Heart left ventricle (tissue), 16 donors: ENCODE measurements at places on chromosomes 6 and 20. TPM values are rescaled to one million over a fixed set of nuclear protein-coding genes. Genes with fewer than 3 reads are reported as not detected.

DNA sequence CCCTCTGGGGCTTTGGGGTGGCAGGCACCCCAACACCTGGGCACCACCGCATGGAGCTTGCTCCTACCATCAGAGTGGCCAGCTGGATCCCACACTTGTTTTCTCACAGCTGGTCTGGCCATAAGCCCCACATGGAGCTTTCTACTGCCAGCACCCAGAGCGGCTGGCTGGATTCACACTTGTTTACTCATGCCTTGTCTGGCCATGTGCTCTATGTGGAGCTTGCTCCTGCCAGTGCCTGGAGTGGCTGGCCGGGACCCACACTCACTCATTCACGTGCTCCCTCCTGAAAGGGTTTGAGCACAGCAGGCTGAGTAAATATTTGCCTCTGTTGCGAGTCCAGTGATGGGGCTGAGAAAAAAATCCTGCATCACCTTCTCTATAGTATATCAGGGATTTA, 487.0 kb downstream of the CD109 start:
- H3K27me3 ChIP-seq = no peaks in the 10 kb centered on the region
- H3K4me3 ChIP-seq = no peak overlapping the region
- H3K27ac ChIP-seq = no peak overlapping the region
- no peaks in the 10 kb centered on the region for H3K4me1 ChIP-seq

DNA sequence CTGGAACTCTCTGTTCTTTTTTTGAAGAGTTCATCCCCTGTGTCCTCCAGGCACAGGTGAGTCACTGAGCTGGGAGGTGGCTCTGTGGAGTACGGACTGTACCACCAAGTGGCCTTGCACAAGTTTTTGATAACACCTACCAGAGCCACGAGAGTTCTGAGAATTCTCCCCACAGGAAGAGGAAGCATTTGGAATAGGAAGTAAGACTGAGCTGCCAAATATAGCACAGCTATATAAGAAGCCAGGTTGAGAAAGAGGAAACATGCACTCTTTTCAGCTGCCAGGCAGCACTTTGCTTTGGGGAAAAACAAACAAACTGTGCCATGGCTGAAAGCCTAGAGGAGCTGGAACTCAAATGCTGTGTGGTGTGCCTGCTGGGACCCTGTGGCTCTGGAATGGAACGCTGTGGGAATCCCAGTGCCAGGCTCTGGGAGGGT, 70.8 kb upstream of the RIPOR2 start:
- no peak overlapping the region for H3K4me3 ChIP-seq
- H3K4me1 ChIP-seq = peaks cover 16% of the 10 kb centered on the region
- no peak for DNase-seq
- H3K27ac ChIP-seq = no peak overlapping the region
- H3K36me3 ChIP-seq = no peaks in the 10 kb centered on the region

- no peak for DNase-seq
- no peaks in the 10 kb centered on the region for H3K27me3 ChIP-seq
- no peak overlapping the region for H3K4me3 ChIP-seq
Observed at GRCh38 chr6:140855520-140855919, 1277.2 kb upstream of the GJE1 start.

KCNK16 gene
- not detected for total RNA-seq

- no peak overlapping the region for H3K4me3 ChIP-seq
- DNase-seq = no peak
- H3K36me3 ChIP-seq = no peaks in the 10 kb centered on the region
Observed at GRCh38 chr6:74578339-74578738, 627.5 kb downstream of the COL12A1 start.

GRCh38 chr6:143368426-143368825, 82.1 kb downstream of the ADAT2 start:
- no peak overlapping the region for H3K4me3 ChIP-seq
- no peaks in the 10 kb centered on the region for H3K4me1 ChIP-seq
- no peak overlapping the region for H3K27ac ChIP-seq
- no peaks in the 10 kb centered on the region for H3K27me3 ChIP-seq
- no peak for DNase-seq
- H3K36me3 ChIP-seq = no peaks in the 10 kb centered on the region

GRCh38 chr6:106704327-106704726, 74.9 kb downstream of the QRSL1 start:
- H3K36me3 ChIP-seq = no peaks in the 10 kb centered on the region
- no peak overlapping the region for H3K4me3 ChIP-seq
- no peak overlapping the region for H3K27ac ChIP-seq
- no peak for DNase-seq

BFSP1 gene
- 0.71 TPM for total RNA-seq

GRCh38 chr6:32116674-32117073, 7.5 kb upstream of the TNXB start:
- DNase-seq = no peak
- no peak overlapping the region for H3K27ac ChIP-seq
- peaks cover 45% of the 10 kb centered on the region for H3K4me1 ChIP-seq
- peaks cover 61% of the 10 kb centered on the region for H3K36me3 ChIP-seq
- H3K4me3 ChIP-seq = no peak overlapping the region

GRCh38 chr6:166418691-166419143, 36.0 kb upstream of the MPC1 start:
- no peak overlapping the region for H3K4me3 ChIP-seq
- peaks cover 78% of the 10 kb centered on the region for H3K36me3 ChIP-seq
- peaks cover 15% of the 10 kb centered on the region for H3K4me1 ChIP-seq

HAO1 gene
- total RNA-seq = not detected

SPATA25 gene
- not detected for total RNA-seq

- no peak overlapping the region for H3K27ac ChIP-seq
- H3K4me3 ChIP-seq = no peak overlapping the region
- no peak for DNase-seq
- no peaks in the 10 kb centered on the region for H3K36me3 ChIP-seq
- H3K4me1 ChIP-seq = no peaks in the 10 kb centered on the region
Observed at GRCh38 chr6:37507077-37507476, 7.4 kb upstream of the CCDC167 start.

DNA sequence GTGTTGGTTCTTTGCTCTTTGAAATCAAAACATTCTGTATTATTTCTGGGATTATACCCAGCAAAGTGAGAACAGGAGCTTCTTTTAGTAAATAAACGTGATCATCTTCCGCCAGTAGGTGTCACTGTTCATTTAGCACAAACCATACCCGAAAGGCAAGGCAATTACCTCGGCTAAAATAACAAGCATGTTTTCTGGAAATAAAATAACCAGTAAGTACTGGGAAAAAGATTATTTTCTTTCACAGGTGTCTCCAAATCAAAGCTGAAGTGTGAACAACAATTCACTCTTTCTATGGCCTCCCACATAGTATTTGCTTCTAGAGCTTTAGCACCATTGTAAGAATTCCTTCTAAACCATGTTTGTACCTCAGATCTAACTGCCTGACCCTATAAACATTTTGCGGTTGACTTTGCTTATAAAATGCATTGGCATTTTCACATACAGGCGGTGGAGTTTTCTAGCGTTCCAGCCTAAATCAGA, 144.6 kb upstream of the AGPAT4 start:
- DNase-seq = no peak
- H3K4me3 ChIP-seq = no peak overlapping the region
- no peaks in the 10 kb centered on the region for H3K27me3 ChIP-seq
- H3K36me3 ChIP-seq = no peaks in the 10 kb centered on the region
- H3K27ac ChIP-seq = no peak overlapping the region

HLA-DOB gene
- 0.33 TPM for total RNA-seq

- no peak overlapping the region for H3K4me3 ChIP-seq
- H3K36me3 ChIP-seq = no peaks in the 10 kb centered on the region
- no peaks in the 10 kb centered on the region for H3K4me1 ChIP-seq
- H3K27ac ChIP-seq = no peak overlapping the region
Observed at GRCh38 chr6:144730088-144730645, 445.0 kb downstream of the UTRN start.

MCHR2 gene
- not detected for total RNA-seq

ULBP3 gene
- 1.4 TPM for total RNA-seq

- no peaks in the 10 kb centered on the region for H3K36me3 ChIP-seq
- no peak overlapping the region for H3K4me3 ChIP-seq
- no peak for DNase-seq
- H3K27ac ChIP-seq = no peak overlapping the region
- no peaks in the 10 kb centered on the region for H3K27me3 ChIP-seq
Observed at GRCh38 chr20:52806918-52807317, 165.2 kb upstream of the TSHZ2 start.

DNA sequence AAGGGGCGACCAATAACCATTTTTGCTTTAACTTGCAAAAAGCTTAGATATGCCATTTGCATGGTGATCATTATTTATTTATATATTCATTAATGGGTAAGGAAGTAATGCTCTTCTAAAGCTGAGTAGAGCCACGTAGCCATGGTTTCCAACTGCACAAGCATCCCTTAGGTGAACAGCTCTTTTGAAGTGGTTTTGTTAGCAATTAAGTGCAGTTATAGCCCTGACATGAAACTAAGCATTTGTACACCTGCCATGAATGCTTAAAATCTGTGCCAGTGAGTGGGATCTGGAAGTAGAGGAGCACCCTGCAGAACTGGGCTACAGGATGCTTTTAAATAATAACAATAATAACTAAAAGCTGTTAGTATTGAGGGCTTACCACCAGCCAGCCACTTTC, 19.1 kb downstream of the TRAF3IP2 start:
- H3K27ac ChIP-seq = no peak overlapping the region
- DNase-seq = no peak
- no peak overlapping the region for H3K4me3 ChIP-seq
- H3K27me3 ChIP-seq = no peaks in the 10 kb centered on the region
- peaks cover 12% of the 10 kb centered on the region for H3K36me3 ChIP-seq

GRCh38 chr6:105363100-105363754, 39.7 kb downstream of the PREP start:
- H3K27ac ChIP-seq = no peak overlapping the region
- DNase-seq = no peak
- no peaks in the 10 kb centered on the region for H3K4me1 ChIP-seq
- H3K4me3 ChIP-seq = no peak overlapping the region

DNA sequence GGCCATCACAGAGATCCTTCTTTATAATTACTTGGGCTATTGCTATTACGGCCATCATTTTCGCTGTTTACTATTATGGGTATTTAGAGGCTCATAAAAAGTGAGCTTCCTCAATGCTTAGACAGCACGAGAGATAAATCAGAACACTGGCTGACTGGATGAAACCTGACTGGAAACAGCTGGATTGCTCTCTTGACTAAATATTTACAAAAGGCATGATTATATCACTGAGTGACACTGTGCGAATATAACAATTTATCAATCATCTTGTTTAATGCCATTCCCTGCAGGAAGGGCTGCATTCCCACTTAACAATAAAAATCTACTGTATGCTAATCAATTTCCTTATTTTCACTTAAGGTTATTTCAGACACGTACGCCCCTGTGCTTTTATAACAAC, 260.1 kb upstream of the ARID1B start:
- H3K4me3 ChIP-seq = no peak overlapping the region
- H3K4me1 ChIP-seq = no peaks in the 10 kb centered on the region
- no peaks in the 10 kb centered on the region for H3K36me3 ChIP-seq
- DNase-seq = no peak

EGFL8 gene
- 4.9 TPM for total RNA-seq

- H3K27me3 ChIP-seq = no peaks in the 10 kb centered on the region
- DNase-seq = no peak
- no peaks in the 10 kb centered on the region for H3K4me1 ChIP-seq
- no peak overlapping the region for H3K4me3 ChIP-seq
- H3K27ac ChIP-seq = no peak overlapping the region
Observed at GRCh38 chr6:90086517-90086916, 192.2 kb downstream of the GJA10 start.

PRSS35 gene
- total RNA-seq = 0.37 TPM

IPCEF1 gene
- 4.1 TPM for total RNA-seq

DNA sequence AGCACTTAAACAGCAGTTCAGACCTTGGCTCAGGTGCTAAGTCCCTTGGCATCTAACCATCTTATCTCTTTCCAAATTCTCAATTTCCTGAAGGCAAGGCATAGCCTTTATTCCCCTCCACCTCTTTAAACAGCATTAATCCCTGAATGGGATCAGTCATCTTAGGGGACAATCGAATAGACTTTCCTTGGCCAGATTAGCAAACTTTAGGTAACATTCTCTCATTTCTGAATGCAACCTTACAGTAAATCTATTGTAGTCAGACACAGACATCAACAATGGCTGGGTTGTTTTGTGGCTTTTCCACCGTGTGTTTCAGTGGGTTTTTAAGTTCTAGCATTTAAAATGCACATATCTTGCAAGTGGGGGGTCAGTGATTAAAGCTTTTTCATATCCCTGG, 56.8 kb downstream of the ATP9A start:
- no peaks in the 10 kb centered on the region for H3K4me1 ChIP-seq
- H3K27me3 ChIP-seq = no peaks in the 10 kb centered on the region
- H3K36me3 ChIP-seq = no peaks in the 10 kb centered on the region
- no peak overlapping the region for H3K27ac ChIP-seq
- no peak for DNase-seq

RPS6KA2 gene
- total RNA-seq = 74.2 TPM

ATF6B gene
- 56.8 TPM for total RNA-seq

- H3K27me3 ChIP-seq = no peaks in the 10 kb centered on the region
- DNase-seq = no peak
- no peak overlapping the region for H3K4me3 ChIP-seq
- no peaks in the 10 kb centered on the region for H3K4me1 ChIP-seq
- no peak overlapping the region for H3K27ac ChIP-seq
- no peaks in the 10 kb centered on the region for H3K36me3 ChIP-seq
Observed at GRCh38 chr6:69985180-69985579, 118.8 kb downstream of the COL19A1 start.

DNA sequence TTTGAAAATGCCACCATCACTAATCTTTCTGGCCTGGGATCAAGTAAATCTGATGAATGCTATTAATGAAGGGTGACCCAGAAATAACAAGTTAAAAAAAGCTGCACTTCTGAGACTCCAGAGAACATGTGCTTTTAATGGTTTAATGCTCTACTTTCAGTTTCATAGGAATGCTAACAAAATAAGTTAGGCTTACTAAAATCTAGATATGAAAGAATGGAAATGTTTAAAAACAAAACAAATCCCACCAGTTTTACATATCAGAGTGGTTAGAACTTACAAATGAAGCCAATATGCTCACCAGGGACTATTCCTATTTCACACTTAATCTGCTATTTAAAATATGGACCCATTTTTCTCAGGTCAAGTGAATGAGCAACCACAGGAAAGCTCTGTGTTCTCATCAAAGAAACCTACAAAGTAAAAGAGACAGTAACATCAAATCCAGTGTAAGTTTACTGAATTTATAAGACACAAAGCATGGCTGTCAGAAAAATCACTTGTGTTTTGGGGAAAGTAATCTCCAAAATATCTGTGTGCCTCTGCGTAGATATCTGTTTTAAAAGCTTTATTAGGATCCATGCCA, 40.3 kb downstream of the FYN start:
- no peak overlapping the region for H3K27ac ChIP-seq
- DNase-seq = no peak
- no peaks in the 10 kb centered on the region for H3K36me3 ChIP-seq
- no peaks in the 10 kb centered on the region for H3K27me3 ChIP-seq
- H3K4me3 ChIP-seq = no peak overlapping the region
- peaks cover 12% of the 10 kb centered on the region for H3K4me1 ChIP-seq

TMEM151B gene
- 0.62 TPM for total RNA-seq

OR12D3 gene
- total RNA-seq = not detected
